ENCODE measurements at places on chromosomes 3 and 15. TPM values are rescaled to one million over a fixed set of nuclear protein-coding genes. Genes with fewer than 3 reads are reported as not detected.
A peak's percentile ranks its signal among the peaks of the same experiment; 100 is the strongest.

SNX33 gene
- total RNA-seq, result 17.1 TPM

GRCh38 chr15:57503911-57504598, 87.6 kb upstream of the MYZAP start:
- peaks cover 85% of the 10 kb centered on the region for H3K4me1 ChIP-seq
- peak; percentile 40 for DNase-seq
- no peak overlapping the region for H3K4me3 ChIP-seq
- no peaks in the 10 kb centered on the region for H3K36me3 ChIP-seq
- H3K27ac ChIP-seq, result peak overlapping the region; percentile 95
- no peaks in the 10 kb centered on the region for H3K27me3 ChIP-seq

GRCh38 chr3:184155644-184156521, 706 bp downstream of the DVL3 start:
- peak; percentile 54 for DNase-seq
- no peaks in the 10 kb centered on the region for H3K36me3 ChIP-seq
- peaks cover 12% of the 10 kb centered on the region for H3K4me1 ChIP-seq

DNA sequence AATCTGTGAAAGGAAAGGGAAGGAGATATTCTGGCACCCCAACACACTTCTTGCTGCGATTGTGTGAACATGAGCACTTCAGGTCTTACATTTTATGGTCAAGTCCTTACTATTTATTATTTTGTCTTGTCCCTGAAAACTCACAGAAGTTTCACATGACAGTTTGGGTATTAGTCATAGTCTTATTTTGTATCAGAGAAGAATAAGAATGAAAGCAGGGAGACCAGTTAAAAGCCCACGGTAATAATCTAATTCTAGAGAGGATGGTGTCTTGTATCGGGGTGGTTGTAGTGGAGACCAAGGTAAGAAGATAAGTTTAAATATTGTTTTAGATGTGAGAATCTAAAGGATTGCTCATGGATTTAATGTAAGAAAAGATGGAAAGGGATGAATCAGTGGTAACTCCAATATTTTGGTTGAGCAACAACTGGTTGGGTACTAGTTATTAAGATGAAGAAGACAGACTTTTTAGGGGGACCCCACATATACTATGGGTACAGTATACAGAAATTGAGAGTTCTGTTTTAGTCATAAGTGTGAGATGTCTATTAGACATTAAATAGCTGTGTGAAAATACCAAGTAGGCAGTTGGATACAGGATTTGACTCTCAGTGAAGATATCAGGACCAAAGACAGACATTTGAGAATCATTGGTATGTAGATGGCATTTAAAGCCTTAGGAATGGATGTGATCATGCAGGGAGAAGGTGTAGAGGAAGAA, 227.6 kb downstream of the MFSD1 start:
- H3K4me1 ChIP-seq, result no peaks in the 10 kb centered on the region
- H3K4me3 ChIP-seq, result no peak overlapping the region
- no peaks in the 10 kb centered on the region for H3K36me3 ChIP-seq
- H3K27ac ChIP-seq, result no peak overlapping the region
- H3K27me3 ChIP-seq, result no peaks in the 10 kb centered on the region

- H3K4me3 ChIP-seq, result no peak overlapping the region
- peak; percentile 62 for DNase-seq
- H3K36me3 ChIP-seq, result peaks cover 7% of the 10 kb centered on the region
- H3K27me3 ChIP-seq, result no peaks in the 10 kb centered on the region
- no peak overlapping the region for H3K27ac ChIP-seq
- H3K4me1 ChIP-seq, result no peaks in the 10 kb centered on the region
Observed at GRCh38 chr3:111989061-111989678, 9.6 kb upstream of the TAGLN3 start.

- no peak overlapping the region for H3K4me3 ChIP-seq
- no peak overlapping the region for H3K27ac ChIP-seq
- H3K36me3 ChIP-seq, result no peaks in the 10 kb centered on the region
- no peaks in the 10 kb centered on the region for H3K27me3 ChIP-seq
- DNase-seq, result peak; percentile 27
Observed at GRCh38 chr3:30225021-30225420, 381.4 kb upstream of the TGFBR2 start.

DNA sequence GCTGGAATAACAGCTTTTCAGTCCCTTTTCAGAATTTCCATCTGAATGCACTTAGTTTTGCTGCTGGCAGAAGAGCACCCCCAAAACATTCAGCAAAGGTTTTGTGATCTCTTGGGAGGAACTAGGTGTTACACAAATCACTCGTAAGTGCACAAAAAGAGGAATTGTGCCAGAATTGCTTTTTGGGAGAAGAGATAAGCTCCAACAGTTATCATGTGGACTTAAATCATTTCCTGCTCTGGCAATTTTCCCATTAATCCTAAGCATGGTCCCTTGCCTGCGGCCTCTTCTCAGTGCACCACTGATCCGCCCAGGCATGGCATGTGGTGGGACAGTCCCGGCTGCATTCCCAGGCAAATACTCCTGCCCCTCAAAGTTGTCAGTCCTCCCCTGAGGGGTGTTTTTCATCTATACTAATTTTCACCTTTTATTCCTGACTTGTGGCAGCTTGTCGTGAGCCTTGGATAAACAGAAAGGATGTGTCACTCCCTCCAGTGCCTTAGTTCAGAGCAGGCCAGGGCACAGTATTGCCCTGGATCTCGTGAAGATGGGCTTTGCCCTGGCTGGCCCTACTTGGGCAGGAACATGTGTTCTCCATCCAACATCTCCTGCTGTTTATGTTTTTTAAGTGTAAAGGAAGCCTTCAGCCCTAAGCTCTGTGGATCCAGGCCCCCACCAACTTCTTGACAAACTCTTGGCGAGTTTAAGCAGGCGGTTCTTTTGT, 44.6 kb upstream of the VILL start:
- no peak overlapping the region for H3K4me3 ChIP-seq
- DNase-seq, result peak; percentile 81
- no peaks in the 10 kb centered on the region for H3K27me3 ChIP-seq
- peaks cover 3% of the 10 kb centered on the region for H3K4me1 ChIP-seq

- no peak overlapping the region for H3K4me3 ChIP-seq
- no peak overlapping the region for H3K27ac ChIP-seq
- H3K27me3 ChIP-seq, result peaks cover 5% of the 10 kb centered on the region
- H3K36me3 ChIP-seq, result no peaks in the 10 kb centered on the region
Observed at GRCh38 chr15:66955871-66956585, 109.4 kb upstream of the SMAD3 start.

SAMD7 gene
- not detected for total RNA-seq

- H3K4me1 ChIP-seq, result no peaks in the 10 kb centered on the region
- H3K4me3 ChIP-seq, result no peak overlapping the region
- DNase-seq, result no peak
- no peaks in the 10 kb centered on the region for H3K36me3 ChIP-seq
- no peaks in the 10 kb centered on the region for H3K27me3 ChIP-seq
Observed at GRCh38 chr3:28386049-28386448, 37.4 kb upstream of the AZI2 start.

DNA sequence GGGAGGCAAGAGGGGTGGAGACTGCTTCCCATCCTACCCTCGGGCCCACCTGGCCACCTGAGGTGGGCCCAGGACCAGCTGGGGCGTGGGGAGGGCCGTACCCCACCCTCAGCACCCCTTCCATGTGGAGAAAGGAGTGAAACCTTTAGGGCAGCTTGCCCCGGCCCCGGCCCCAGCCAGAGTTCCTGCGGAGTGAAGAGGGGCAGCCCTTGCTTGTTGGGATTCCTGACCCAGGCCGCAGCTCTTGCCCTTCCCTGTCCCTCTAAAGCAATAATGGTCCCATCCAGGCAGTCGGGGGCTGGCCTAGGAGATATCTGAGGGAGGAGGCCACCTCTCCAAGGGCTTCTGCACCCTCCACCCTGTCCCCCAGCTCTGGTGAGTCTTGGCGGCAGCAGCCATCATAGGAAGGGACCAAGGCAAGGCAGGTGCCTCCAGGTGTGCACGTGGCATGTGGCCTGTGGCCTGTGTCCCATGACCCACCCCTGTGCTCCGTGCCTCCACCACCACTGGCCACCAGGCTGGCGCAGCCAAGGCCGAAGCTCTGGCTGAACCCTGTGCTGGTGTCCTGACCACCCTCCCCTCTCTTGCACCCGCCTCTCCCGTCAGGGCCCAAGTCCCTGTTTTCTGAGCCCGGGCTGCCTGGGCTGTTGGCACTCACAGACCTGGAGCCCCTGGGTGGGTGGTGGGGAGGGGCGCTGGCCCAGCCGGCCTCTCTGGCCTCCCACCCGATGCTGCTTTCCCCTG, 2.2 kb upstream of the FES start:
- H3K36me3 ChIP-seq, result peaks cover 10% of the 10 kb centered on the region
- DNase-seq, result no peak
- no peaks in the 10 kb centered on the region for H3K27me3 ChIP-seq
- H3K4me3 ChIP-seq, result no peak overlapping the region
- H3K27ac ChIP-seq, result no peak overlapping the region

DNA sequence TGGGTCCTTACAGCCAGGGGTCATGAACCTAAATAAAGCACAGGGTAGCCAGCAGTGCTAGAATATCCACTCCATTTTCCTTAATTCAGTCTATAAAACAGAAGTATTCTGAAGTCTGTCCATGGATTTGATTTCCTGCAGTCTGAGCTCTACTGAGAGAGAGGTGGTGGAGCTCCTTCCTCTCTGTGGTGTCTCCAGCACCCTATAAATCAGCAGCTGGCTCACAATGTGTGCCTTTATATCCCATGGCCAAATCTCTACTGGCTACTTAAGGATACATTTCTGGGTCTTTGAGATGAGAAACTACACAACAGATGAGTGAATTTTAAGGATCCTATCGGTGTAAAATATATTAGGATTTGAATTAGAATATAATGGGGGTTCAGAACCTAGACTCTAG, 339.9 kb upstream of the RBMS3 start:
- H3K4me1 ChIP-seq, result no peaks in the 10 kb centered on the region
- DNase-seq, result no peak
- H3K27ac ChIP-seq, result no peak overlapping the region
- H3K27me3 ChIP-seq, result no peaks in the 10 kb centered on the region
- no peaks in the 10 kb centered on the region for H3K36me3 ChIP-seq
- no peak overlapping the region for H3K4me3 ChIP-seq

DNA sequence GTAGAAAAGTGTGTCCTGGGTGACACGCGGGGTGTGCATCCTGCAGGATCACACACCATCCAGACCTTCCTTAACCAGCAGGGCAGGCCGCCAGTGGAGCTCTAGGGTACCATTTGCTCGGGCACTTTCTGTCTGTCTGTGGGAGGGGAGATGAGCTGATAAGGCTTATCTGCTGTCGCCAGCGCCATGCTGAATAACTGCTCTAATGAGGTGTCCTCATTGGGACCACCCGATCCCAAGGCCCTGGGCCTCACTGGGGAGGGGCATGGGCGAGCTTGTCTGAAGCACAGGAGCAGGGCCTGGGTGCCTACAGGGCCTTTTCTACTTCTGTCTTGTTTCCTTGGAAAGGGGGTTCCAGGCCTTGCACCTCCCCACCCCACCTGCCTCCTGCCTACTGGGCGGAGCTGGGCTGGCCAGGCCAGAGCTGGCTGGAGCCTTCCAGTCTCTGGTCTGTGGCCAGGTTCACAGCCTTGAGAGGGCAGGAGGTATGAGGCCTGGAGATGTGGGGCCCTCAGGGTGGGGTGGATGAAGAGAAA, 2.5 kb upstream of the GATA2 start:
- no peak overlapping the region for H3K4me3 ChIP-seq
- no peaks in the 10 kb centered on the region for H3K36me3 ChIP-seq
- no peak overlapping the region for H3K27ac ChIP-seq
- no peak for DNase-seq
- peaks cover 74% of the 10 kb centered on the region for H3K27me3 ChIP-seq

GRCh38 chr3:102068327-102068726, 219.0 kb downstream of the NFKBIZ start:
- no peak overlapping the region for H3K4me3 ChIP-seq
- no peak for DNase-seq
- no peak overlapping the region for H3K27ac ChIP-seq
- no peaks in the 10 kb centered on the region for H3K27me3 ChIP-seq

DNA sequence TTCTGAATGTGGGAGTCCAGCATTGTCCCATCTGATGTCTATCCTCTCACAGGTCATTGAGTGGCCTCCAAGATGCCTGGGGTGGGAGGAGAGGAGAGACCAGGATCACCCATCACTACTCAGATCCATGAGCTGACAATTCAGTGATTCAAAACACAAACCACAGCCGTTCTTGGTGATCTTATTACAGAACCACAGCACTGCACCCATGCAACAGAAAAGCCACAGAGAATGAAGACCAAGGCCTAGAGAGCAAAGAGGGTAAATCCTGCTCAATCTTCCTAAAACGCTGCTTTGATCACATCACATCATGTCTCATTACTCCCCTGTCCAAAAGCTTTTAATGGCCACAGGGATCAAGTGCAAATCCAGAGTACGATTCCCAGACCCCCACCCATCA, 23.5 kb downstream of the ANP32A start:
- peak overlapping the region; percentile 69 for H3K27ac ChIP-seq
- H3K36me3 ChIP-seq, result no peaks in the 10 kb centered on the region
- H3K27me3 ChIP-seq, result no peaks in the 10 kb centered on the region
- no peak overlapping the region for H3K4me3 ChIP-seq

GRCh38 chr3:107392549-107393165, 15.4 kb downstream of the CCDC54 start:
- DNase-seq, result no peak
- no peaks in the 10 kb centered on the region for H3K4me1 ChIP-seq
- H3K4me3 ChIP-seq, result no peak overlapping the region
- H3K36me3 ChIP-seq, result no peaks in the 10 kb centered on the region

All from cardiac muscle cell (in vitro differentiated cells and primary cell).